ENCODE measurements at places on chromosomes 12 and 14. TPM values are rescaled to one million over a fixed set of nuclear protein-coding genes. Genes with fewer than 3 reads are reported as not detected.

Gene LTBR
- total RNA-seq, result 83.1 TPM

Gene RERGL
- 30.6 TPM for total RNA-seq

Gene CCNB1IP1
- 50.9 TPM for total RNA-seq

Gene REM2
- 0.75 TPM for total RNA-seq

Gene ABCD2
- total RNA-seq, result 0.75 TPM

Gene MUCL1
- total RNA-seq, result not detected

Gene IKZF4
- total RNA-seq, result 9.8 TPM

Gene RPS6KL1
- 12.6 TPM for total RNA-seq

Gene GPRC5A
- 86.0 TPM for total RNA-seq

Gene PTPN6
- total RNA-seq, result 29.8 TPM

Gene IL31
- total RNA-seq, result not detected

Gene AP4S1
- total RNA-seq, result 9.7 TPM

Gene TSPAN19
- not detected for total RNA-seq

Gene HCAR2
- total RNA-seq, result 0.29 TPM

Gene KRT3
- total RNA-seq, result not detected

Gene ANG
- total RNA-seq, result 19.7 TPM

Gene AQP2
- total RNA-seq, result not detected

Gene ITGA7
- 463 TPM for total RNA-seq

Gene SIRT4
- total RNA-seq, result 1.6 TPM

Gene FITM1
- total RNA-seq, result 0.71 TPM

Gene B4GALNT3
- 17.4 TPM for total RNA-seq

Gene ENDOU
- 0.29 TPM for total RNA-seq

Gene MAP3K9
- 1.5 TPM for total RNA-seq

Gene RTN1
- total RNA-seq, result 17.8 TPM

Gene NRXN3
- 16.6 TPM for total RNA-seq

Gene SSPN
- total RNA-seq, result 43.9 TPM

Gene MYRFL
- total RNA-seq, result 0.36 TPM

Gene TRIM9
- total RNA-seq, result 1.3 TPM

Gene KRT6C
- total RNA-seq, result not detected

Gene LPCAT3
- total RNA-seq, result 33.2 TPM

Gene RIPK3
- 8.0 TPM for total RNA-seq

Gene ARHGEF40
- total RNA-seq, result 40.5 TPM

Data from aorta (tissue), 5 donors.